ENCODE measurements at places on chromosomes 2 and 18.
A peak's percentile ranks its signal among the peaks of the same experiment; 100 is the strongest.

- DNase-seq, result no peak
These were observed 114.0 kb downstream of the HIBCH start for GRCh38 chr2:190205657-190206056.

DNA sequence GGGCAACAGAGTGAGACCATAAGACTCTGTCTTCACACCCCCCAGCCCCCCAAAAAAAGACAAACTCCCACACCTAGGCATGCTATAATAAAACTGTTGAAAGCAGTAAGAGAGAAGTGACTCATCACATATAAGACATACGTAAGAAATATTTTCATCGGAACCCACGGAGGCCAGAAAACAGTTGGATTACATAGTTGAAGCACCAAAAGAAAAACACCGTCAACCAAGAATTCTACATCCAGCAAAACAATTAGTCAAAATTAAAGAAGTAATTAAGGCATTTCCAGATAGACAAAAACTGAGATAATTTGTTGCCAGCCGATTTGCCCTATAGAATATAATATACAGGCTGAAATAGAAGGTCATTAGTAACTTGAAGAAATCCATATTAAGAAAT, 128.7 kb downstream of the VAPA start:
- no peak for DNase-seq

DNA sequence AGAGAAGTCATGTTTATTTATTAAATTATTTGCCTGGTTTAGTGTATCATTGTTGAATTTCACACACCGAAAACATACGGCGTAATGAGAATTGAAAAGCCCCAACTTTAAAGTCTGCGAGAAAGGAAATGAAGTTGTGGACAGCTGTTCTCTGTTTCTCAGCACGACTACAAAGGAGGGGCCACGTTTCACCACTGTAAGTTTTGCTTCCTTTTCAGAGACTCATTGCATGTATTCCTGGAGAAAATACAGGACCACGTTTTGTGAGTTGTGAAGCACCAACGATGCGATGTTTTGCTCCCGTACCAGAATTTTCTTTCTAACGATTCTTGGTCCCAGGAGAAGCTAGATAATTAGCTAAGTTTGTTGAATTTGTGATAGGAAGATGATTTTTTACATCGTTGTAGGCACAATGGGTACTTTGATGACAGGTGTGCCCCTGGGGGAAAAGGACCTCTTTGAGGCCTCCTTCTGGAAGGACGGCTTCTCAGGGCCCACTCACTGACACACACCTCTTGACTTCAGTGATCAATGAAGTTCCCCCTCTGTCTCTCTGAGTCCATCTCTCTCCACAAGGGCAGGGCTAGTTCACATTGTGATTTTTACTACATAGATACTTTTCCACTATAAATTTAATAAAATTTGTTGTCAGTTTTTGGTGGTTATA, 23.7 kb upstream of the ACKR3 start:
- peak; percentile 13 for DNase-seq

- no peak for DNase-seq
These were observed 567 bp downstream of the VWA3B start for GRCh38 chr2:98087447-98088020.

DNA sequence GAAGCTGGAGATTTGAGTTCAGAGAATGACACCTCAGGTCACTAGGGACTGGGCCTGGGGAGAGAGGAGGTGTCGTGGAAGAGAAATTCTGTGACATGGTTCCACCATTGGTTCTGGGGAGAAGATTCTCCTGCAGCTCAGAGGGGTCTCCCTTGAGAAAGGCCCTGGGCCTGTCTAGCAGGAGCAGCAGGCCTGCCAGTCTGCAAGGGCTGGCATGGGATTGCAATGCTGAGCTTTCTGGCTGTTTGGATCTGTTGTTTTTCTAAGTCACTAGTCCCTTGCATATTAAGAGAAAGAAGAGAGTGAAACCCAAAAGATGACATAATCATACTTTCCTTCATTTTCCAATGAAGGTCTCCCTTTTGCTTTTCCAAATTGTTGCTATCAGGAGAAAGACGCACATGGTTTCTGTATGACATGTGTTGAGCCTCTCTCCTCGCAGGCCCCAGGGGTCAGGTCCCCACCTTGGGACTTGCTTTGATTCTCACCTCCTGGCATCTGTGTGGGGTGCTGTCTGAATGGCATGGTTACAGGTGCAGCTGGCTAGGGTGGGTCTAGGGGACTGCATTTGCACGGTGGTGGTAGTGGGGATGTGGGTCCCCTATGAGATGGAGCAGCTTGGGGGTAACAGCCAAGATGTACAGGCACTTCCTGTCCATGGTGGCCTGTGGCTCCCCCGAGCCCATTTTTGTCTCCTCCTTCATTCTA, 117.8 kb downstream of the GLI2 start:
- no peak for DNase-seq

DNA sequence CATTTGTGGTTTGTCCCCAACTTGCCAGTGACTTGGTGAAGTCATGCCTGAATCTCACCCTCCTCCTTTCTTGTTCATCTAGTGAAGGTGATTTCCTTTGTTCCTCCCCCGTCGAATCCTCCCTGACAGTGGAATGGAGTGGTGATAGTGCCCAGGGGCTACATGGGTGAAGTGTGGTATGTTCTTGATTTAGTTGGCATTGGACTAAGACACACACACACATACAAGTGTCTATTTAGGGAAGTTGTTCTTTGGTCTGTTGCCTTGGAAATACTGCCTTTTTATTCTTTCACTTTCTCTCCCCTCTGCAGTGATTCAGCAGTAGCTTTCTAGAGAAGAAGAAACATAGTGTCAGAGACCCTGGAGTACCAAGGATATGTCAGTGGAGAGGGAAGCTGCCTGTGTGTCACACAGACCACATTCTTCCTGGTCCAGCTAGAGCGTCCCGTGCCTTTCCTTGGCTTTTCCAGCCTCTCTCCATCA, 10.9 kb downstream of the INPP4A start:
- peak; percentile 45 for DNase-seq

- no peak for DNase-seq
These were observed 6.0 kb upstream of the ANKRD29 start for GRCh38 chr18:23668731-23669130.

DNA sequence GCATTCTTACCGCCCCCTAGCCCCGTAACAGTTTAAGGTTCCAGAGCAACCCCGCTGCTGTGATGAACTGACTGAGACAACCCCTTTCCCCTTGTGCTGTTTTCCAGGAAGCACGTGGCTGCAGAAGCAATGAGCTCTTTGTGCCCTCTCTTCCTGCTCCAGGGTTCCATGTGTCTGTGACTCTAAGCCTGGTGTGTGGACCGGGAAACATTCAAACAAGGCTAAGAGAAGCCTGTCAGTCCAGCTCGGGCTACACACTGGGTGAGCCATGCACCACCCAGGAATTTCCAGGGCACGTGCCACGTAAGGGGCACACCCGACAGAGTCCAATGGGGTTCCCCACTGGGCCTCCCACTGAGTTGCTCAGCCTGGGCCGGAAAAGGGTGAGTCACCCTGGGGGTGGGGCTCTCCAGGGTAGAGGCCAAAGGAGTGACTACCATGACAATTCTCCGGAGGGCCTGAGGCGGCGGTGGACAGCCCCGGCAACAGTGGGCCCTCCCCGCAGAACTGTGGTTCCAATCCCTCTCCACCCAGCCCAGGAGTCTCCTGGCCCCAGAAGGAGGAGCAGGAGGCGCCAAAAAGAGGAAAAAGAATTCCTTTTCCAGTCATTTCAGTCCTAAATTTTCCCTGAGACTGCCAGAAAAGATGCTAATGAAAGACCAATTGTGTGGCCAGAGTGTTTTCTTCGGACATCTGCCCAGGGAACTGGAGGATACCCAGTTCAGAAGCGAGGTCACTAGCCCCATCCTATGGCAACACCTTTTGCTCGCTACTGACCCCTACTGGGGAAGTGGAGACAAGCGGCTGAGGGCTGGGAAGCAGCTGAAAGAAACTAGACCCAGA, 157.8 kb upstream of the SLC1A4 start:
- DNase-seq, result peak; percentile 88

GRCh38 chr18:9113468-9114149, 11.1 kb downstream of the NDUFV2 start:
- DNase-seq, result no peak

GRCh38 chr2:227834423-227834822, 20.8 kb downstream of the CCL20 start:
- no peak for DNase-seq

- no peak for DNase-seq
These were observed 110.0 kb upstream of the FZD7 start for GRCh38 chr2:201923436-201924328.

DNA sequence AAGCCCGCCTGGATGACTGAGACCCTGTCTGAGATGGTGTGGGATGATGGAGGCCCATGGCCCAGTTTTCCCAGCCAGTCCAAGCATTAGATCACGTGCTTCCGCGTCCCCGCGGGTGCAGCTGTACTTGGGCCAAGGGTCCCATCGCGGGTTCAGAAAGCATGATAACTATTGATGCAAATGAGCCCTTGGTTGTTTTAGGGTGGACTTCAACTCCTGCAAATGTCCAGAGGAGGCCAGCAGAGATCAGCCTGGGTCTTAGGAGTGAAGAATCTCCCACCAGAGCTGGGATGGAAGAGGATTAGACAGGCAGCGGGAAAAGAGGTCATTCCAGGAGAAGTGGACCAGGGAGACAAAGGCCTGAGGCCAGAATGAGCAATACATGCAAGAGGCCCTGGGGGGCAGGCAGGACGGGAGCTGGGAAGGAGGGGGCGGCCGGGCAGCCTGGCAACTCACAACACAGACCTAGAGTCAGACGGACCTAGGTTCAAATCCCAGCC, 89.9 kb upstream of the TMEM247 start:
- no peak for DNase-seq

- no peak for DNase-seq
These were observed 30.4 kb downstream of the LBH start for GRCh38 chr2:30261695-30262211.

DNA sequence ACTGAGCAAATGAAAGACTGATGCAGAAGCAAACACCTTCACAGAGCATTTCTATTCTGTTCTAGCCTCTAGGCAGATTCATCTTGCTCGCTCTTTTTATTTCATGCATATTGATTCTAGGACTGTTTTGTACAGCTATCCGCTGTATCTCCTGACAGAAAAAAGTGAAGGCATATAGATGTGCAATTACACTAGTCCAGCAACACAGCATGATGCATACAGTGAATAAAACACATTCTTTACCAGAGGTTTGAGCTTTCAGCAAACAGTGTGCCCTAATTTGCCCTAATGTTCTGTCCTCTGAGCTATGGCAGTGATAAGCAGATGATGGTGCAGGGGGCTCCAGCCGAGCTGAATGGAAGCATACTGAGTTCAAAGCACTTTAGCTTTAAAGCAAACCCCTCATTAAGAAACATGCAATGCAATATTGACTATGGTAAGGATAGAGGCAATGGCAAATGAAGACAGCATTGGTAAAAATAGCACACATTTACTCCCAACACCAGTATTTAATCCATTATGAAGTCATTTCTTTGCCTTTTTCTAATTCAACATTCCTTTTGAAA, 141.2 kb upstream of the RGPD4 start:
- no peak for DNase-seq

- peak; percentile 26 for DNase-seq
These were observed 48.1 kb downstream of the TIMM21 start for GRCh38 chr18:74196220-74197119.

DNA sequence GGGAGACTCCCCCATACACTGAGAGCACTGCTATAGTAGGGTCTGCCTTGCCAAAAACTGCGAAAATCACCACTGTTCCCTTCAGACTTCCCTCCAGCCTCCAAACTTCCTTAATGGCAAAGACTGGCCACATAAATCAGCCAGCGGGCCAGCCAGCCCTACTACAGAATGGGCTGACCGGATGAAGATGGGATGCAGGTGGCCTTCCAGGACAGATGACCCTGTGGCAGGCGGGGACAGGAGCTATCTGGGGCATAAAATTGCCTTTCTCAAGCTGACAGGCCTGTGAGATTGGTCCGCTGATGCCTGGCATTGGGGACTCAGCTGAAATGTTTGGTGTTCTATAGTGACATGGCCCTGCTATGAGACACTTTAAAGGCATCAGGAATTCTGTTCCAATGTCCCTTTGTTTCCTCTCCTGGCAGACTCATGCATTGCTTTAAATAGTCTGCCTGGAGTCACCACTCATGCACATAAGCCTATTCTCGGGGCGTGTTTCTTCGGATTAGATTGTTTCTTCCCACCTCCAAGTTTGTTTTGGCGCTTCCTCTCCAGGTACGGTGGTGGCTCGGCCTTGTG, 135.9 kb downstream of the ALPK2 start:
- DNase-seq, result no peak

DNA sequence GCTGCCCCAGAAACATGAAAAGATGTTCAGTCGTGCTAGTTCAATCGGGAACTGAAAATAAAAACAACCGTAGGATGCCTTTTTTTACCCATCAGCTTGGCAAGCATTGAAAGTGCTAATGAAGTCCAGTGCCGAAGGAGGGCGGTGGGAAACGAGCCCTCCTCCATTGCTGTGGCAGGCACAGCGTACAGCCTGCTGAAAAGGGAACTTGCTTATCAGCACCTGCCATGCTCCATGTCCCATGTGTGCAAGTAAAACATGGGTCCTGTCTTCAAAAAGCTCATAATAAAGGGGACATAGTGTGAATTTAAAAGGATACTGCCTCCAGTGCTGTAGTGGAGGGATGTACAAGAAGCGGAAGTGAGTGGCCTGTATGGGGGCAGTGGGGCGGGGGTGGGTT, 82.4 kb downstream of the ARMC9 start:
- no peak for DNase-seq

- DNase-seq, result no peak
These were observed 168.5 kb downstream of the CBLN2 start for GRCh38 chr18:72375618-72376017.

- no peak for DNase-seq
These were observed 11.3 kb upstream of the GBX2 start for GRCh38 chr2:236179236-236180075.

- no peak for DNase-seq
These were observed 171.8 kb downstream of the UBR3 start for GRCh38 chr2:169999054-169999453.

- DNase-seq, result no peak
These were observed 6.1 kb downstream of the SMAD7 start for GRCh38 chr18:48944634-48945033.

DNA sequence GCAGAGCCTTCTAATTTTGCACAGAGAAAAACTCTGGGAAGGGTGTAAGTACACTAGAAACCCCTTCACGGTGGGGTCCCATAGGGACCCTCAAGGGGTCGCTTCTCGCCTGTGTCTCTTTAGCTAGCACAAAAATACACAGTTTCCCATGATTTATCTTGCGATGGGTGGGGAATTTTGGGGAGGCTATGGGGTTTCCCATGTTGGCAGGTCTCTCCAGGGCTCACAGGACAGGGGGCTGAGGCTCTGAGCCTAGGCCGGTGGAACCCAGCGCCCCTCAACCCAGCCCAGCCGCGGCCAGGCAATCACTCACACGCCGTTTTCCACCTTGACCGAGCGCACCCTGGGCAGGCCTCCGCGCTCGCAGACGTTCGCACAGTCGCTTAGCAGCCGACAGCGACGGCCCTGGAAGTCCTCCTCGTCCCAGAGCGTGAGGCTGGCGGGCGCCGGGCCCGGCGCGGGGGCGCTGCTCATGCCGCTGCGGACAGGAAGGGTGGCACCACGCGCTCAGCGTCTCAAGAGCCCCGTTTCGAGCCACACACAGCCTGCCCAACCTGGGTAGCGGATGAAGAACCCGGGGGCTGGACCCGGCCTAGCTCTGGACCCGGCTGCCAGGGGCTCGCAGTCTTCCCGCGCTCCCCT, 398 bp downstream of the CRYBA2 start:
- DNase-seq, result no peak
